Activated T-cell treated with anti-CD3 and anti-CD28 coated beads, Interleukin-2, amount 50 U/mL, for 4 hours (primary cell): ENCODE measurements at places on chromosomes 5 and 9. TPM values are rescaled to one million over a fixed set of nuclear protein-coding genes. Genes with fewer than 3 reads are reported as not detected.

- DNase-seq, result no peak
Measured at GRCh38 chr5:14762549-14763216, 98.2 kb downstream of the OTULIN start.

GRCh38 chr5:35990941-35991611 is at the start of gene UGT3A1:
UGT3A1 (minus strand) TSS chr5:35991390; CDS start chr5:35991240, 150 bp downstream.
- no peak for DNase-seq

- DNase-seq, result no peak
Measured at GRCh38 chr9:136204838-136205706, at the start of gene LHX3. LHX3 (minus strand) TSS chr9:136205128; CDS start chr9:136205012, 116 bp downstream.

CD14 gene
- total RNA-seq, result 0.43 TPM

TMEM252 gene
- total RNA-seq, result not detected

DNA sequence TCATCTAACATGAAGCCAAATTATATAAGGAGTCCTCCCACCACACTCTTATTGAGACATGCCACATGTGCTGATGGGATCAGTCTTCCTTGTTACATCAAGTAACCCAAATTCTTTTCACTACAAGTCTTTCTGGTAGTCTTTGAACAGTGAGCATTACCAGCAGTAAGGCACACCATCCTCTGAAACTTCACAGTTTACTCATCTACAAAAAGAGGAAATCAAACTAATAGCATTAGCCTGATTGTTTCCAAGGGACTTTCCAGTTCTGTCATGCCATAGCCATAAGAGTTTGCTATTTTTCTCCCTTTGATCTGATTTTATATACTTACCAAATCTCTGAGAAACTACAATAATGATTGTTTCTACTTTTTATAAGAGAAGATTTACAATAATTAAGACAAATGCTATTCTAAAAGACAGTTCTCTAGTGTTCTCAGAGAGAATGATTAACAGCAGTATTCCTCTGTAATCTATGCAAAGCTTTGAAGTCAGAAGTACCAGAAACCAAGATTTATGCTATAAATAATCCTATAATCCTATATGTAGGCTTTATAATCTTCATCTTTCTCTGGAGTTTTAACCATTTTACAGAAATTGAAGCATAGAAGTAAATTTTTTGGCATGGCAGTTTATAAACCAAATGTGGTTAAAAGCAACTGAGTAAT is 166.2 kb upstream of the ACO1 start:
- DNase-seq, result no peak

DNA sequence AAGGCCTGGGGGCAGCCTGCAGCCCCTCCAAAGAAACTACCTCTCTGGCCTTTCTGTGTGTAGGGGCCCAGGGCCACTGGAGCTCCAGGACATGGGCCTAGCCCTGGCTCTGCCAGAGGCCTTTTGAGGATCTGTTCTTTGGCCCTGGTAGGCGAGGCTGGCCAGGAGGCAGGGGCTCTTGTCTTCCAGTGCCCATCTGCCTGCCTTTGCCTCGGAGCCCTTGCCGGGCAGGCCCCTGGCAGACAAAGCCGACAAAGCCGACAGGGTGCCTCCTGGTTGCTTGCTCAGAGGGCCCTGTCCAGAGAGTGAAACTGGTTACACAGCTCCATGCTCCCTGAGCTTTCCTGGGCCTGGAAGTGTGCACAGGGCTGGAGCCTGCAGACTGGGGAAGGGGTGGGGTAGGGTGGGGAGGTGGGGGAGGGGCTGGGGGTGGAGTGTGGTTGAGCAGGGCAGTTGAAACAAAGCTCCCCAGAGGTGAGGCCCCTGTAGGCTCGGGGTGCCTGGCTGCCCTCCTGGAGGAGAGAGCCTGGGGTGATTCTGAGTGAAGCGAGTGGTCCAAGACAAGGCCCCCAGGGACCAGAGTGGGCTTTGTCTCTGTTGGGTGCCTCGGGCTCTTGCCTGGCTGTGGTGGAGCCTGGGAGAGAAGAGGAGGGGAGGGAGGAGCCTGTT is 29.3 kb downstream of the PTPA start:
- DNase-seq, result peak; percentile 19

TTC23L gene
- total RNA-seq, result not detected

DIPK1B gene
- 0.16 TPM for total RNA-seq

ADAMTSL2 gene
- total RNA-seq, result not detected

GRCh38 chr9:132301521-132301920 is 53.3 kb downstream of the SETX start:
- DNase-seq, result no peak

INVS gene
- total RNA-seq, result 10.2 TPM

FAM169A gene
- 13.1 TPM for total RNA-seq

- no peak for DNase-seq
Measured at GRCh38 chr5:134574521-134574920, 49.1 kb downstream of the JADE2 start.

SLC46A2 gene
- total RNA-seq, result not detected

DNA sequence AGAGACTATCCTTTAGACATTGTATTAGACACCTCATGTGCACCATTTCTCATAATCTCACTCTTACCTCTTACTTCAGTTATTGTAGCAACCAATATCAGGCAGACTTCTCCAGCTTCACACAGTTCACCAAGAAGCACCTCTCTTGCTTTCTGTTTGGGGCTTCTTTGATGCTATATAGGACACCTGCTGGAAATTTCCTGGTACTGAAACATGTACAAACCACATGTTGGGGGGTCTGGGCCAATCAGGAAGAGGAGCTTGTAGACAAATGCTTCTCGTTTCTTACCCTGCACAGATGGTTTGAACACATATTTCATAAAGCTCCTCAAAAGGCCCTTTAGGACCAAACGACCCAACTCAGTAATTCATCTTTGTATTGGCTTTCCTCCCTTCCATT is 212.1 kb downstream of the IZUMO3 start:
- no peak for DNase-seq

GRCh38 chr9:13252852-13253251 is 26.6 kb downstream of the MPDZ start:
- no peak for DNase-seq
